ENCODE measurements at places on chromosomes 5 and 9. TPM values are rescaled to one million over a fixed set of nuclear protein-coding genes. Genes with fewer than 3 reads are reported as not detected.

- H3K4me1 ChIP-seq, result no peaks in the 10 kb centered on the region
- H3K4me3 ChIP-seq, result no peak overlapping the region
- H3K27me3 ChIP-seq, result no peaks in the 10 kb centered on the region
- no peak overlapping the region for H3K27ac ChIP-seq
- H3K36me3 ChIP-seq, result no peaks in the 10 kb centered on the region
Measured at GRCh38 chr5:121949885-121950284, 11.9 kb upstream of the SRFBP1 start.

GRCh38 chr5:57167201-57167600 lies 6.7 kb upstream of the GPBP1 start:
- no peaks in the 10 kb centered on the region for H3K27me3 ChIP-seq
- H3K4me1 ChIP-seq, result peaks cover 4% of the 10 kb centered on the region
- DNase-seq, result no peak
- H3K27ac ChIP-seq, result no peak overlapping the region
- H3K4me3 ChIP-seq, result no peak overlapping the region

DNA sequence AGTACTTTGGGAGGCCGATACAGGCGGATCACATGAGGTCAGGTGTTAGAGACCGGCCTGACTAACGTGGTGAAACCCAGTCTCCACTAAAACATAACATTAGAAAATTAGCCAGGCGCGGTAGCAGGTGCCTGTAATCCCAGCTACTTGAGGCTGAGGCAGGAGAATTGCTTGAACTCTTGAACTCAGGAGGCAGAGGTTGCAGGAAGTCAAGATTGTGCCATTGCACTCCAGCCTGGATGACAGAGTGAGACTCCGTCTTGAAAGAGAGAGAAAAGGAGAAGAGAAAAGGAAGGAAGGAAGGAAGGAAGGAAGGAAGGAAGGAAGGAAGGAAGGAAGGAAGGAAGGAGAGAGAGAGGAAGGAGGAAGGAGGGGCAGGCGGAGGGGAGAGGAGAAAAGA lies 45.1 kb downstream of the MYO10 start:
- no peaks in the 10 kb centered on the region for H3K36me3 ChIP-seq
- peaks cover 53% of the 10 kb centered on the region for H3K4me1 ChIP-seq
- H3K4me3 ChIP-seq, result no peak overlapping the region
- no peak for DNase-seq

GRCh38 chr5:12704955-12705354 lies 800.7 kb upstream of the CTNND2 start:
- H3K27me3 ChIP-seq, result no peaks in the 10 kb centered on the region
- no peaks in the 10 kb centered on the region for H3K36me3 ChIP-seq
- no peak overlapping the region for H3K27ac ChIP-seq
- H3K4me3 ChIP-seq, result no peak overlapping the region
- DNase-seq, result peak; percentile 2
- no peaks in the 10 kb centered on the region for H3K4me1 ChIP-seq

- no peaks in the 10 kb centered on the region for H3K4me1 ChIP-seq
- H3K4me3 ChIP-seq, result no peak overlapping the region
- no peaks in the 10 kb centered on the region for H3K36me3 ChIP-seq
- no peak for DNase-seq
- H3K27ac ChIP-seq, result no peak overlapping the region
- peaks cover 38% of the 10 kb centered on the region for H3K27me3 ChIP-seq
Measured at GRCh38 chr5:77590347-77590746, 48.2 kb downstream of the OTP start.

- H3K27me3 ChIP-seq, result no peaks in the 10 kb centered on the region
- H3K27ac ChIP-seq, result no peak overlapping the region
- no peaks in the 10 kb centered on the region for H3K36me3 ChIP-seq
- no peak overlapping the region for H3K4me3 ChIP-seq
- H3K4me1 ChIP-seq, result no peaks in the 10 kb centered on the region
- DNase-seq, result no peak
Measured at GRCh38 chr9:89096807-89097206, 81.8 kb downstream of the SHC3 start.

DNA sequence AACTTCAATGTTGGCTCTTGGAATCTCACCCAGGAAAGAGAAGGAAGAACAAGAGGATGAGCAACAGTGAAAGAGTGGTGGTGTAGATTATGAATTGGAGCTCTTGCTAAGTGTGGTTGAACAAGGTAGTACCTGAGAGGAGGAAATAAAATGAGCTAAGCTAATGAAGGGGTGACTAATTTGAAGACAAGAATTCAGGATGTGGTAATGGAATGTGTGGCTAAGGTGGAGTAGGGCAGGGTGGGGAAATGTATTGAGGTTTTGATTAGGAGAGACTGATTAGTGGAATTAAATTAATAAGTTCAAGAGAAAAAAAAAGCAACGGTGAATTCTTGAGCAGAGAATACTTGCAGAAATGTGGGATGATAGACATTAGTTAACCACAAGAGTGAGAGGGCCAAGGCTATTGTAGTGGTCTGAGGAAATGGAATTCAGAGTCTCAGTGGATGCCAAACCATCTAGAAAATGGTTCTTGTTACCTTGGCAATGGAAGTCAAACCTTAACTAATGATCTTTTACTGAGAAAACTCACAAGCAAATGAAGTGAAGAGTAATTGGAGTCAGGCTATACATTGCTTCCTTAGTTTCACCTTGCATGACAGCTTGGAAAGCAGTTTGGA lies 648.3 kb upstream of the ZNF608 start:
- H3K4me3 ChIP-seq, result no peak overlapping the region
- H3K27ac ChIP-seq, result no peak overlapping the region
- H3K4me1 ChIP-seq, result no peaks in the 10 kb centered on the region
- no peak for DNase-seq
- H3K27me3 ChIP-seq, result no peaks in the 10 kb centered on the region
- H3K36me3 ChIP-seq, result no peaks in the 10 kb centered on the region

CAMK2A gene
- total RNA-seq, result 0.51 TPM

DNA sequence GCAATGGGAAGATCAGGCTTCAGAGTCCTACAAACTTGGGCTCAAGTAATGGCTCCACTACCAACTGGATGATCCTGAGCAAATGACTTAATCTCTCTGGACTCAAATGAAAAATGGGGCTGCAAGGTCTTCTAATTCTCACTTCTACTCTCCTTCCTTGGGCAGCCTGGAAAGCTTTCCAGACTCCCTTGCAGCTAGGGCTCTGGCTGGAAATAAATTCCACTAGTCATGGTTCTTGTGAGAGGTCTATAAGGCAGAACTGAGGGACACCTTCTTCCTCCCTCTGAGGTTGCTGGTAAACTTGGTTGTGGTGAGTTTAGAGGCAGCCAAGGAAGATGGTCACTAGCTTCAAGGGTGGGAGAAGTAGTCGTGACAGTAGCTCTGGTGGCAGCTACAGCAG lies 18.6 kb downstream of the DCANP1 start:
- no peak for DNase-seq
- H3K36me3 ChIP-seq, result no peaks in the 10 kb centered on the region
- H3K4me3 ChIP-seq, result no peak overlapping the region
- no peaks in the 10 kb centered on the region for H3K27me3 ChIP-seq
- no peak overlapping the region for H3K27ac ChIP-seq
- H3K4me1 ChIP-seq, result peaks cover under 1% of the 10 kb centered on the region

DNA sequence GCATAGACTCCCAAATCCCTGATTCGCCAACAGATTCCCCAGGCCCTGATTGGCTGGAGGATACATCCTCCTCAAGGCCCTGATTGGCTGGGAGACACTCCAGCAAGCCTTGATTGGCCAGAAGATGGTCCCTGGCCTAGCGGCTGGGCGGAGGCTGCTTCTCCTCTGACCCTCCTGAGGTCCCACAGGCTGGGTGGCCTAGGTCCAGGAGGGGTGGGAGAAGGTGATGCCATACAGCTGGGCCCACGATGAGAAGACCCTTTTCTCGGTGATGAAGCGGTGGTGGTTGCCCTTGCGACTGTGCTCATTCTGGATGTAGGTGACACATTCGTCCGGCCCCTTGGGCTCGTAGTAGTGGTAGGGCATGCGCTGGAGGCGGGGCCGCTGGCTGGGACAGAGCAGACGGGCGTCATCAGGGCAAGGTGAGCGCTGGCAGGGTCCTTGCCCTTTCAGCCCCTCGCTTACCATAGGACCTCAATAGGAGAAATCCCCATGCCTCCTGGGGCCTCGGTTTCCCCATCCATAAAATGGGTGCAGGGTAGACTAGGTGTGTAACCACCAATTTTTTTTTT lies 9.0 kb upstream of the AK1 start:
- H3K27ac ChIP-seq, result no peak overlapping the region
- peak; percentile 30 for DNase-seq
- no peak overlapping the region for H3K4me3 ChIP-seq
- peaks cover 50% of the 10 kb centered on the region for H3K36me3 ChIP-seq
- H3K27me3 ChIP-seq, result no peaks in the 10 kb centered on the region
- H3K4me1 ChIP-seq, result no peaks in the 10 kb centered on the region

- no peaks in the 10 kb centered on the region for H3K27me3 ChIP-seq
- H3K36me3 ChIP-seq, result no peaks in the 10 kb centered on the region
- no peak for DNase-seq
- H3K27ac ChIP-seq, result no peak overlapping the region
- no peak overlapping the region for H3K4me3 ChIP-seq
Measured at GRCh38 chr9:71626395-71626794, 141.9 kb downstream of the CEMIP2 start.

- no peaks in the 10 kb centered on the region for H3K36me3 ChIP-seq
- H3K4me3 ChIP-seq, result no peak overlapping the region
- H3K27me3 ChIP-seq, result no peaks in the 10 kb centered on the region
- no peak overlapping the region for H3K27ac ChIP-seq
- DNase-seq, result no peak
Measured at GRCh38 chr9:81841333-81841732, 86.9 kb upstream of the SPATA31D4 start.

- no peak overlapping the region for H3K27ac ChIP-seq
- H3K36me3 ChIP-seq, result no peaks in the 10 kb centered on the region
- DNase-seq, result no peak
- H3K4me1 ChIP-seq, result no peaks in the 10 kb centered on the region
Measured at GRCh38 chr5:139904816-139905661, 109.4 kb downstream of the PSD2 start.

GRCh38 chr9:76810377-76810957 lies 46.2 kb downstream of the PCA3 start:
- no peak overlapping the region for H3K27ac ChIP-seq
- H3K27me3 ChIP-seq, result no peaks in the 10 kb centered on the region
- no peaks in the 10 kb centered on the region for H3K36me3 ChIP-seq
- peak; percentile 72 for DNase-seq
- H3K4me1 ChIP-seq, result no peaks in the 10 kb centered on the region
- no peak overlapping the region for H3K4me3 ChIP-seq

DNA sequence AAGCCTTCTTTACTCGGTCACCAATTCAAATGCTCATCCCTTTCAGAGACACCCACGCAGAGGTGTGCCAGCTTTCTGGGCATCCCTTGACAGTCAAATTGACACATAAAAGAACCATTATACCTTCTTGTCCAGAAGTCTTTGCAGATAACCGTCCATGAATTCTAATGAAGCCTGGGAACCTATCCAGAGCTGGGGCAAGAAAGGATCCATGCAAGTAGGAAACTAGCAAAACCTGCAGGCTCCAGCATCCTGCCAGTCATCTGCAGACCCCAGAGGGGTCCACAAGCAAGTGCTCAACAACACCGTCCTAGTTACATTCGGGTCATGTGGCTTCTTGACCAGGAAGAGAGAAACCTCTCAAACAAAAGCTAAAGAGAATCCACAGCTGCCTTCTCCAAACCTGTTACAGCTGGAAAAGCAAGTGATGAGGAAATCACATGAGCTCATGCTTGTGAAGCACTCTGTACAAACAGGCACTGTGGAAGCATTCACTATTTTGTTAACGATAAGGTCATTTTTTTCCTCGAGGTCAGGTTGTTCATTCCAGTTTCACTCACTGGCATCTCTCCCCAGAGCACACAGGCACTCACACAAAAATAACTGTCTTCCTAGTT lies 80.2 kb upstream of the DMRT1 start:
- 0 out of 2 replicates have a peak, but pooled peaks cover 6% of the 10 kb centered on the region for H3K27me3 ChIP-seq
- no peak overlapping the region for H3K4me3 ChIP-seq
- no peak overlapping the region for H3K27ac ChIP-seq
- no peaks in the 10 kb centered on the region for H3K4me1 ChIP-seq
- H3K36me3 ChIP-seq, result no peaks in the 10 kb centered on the region

- H3K4me1 ChIP-seq, result peaks cover 5% of the 10 kb centered on the region
- no peak overlapping the region for H3K27ac ChIP-seq
- DNase-seq, result peak; percentile 81
- H3K36me3 ChIP-seq, result no peaks in the 10 kb centered on the region
- no peak overlapping the region for H3K4me3 ChIP-seq
- no peaks in the 10 kb centered on the region for H3K27me3 ChIP-seq
Measured at GRCh38 chr5:32329395-32329834, 16.7 kb upstream of the MTMR12 start.

GRCh38 chr5:146339715-146340259 lies 1.1 kb downstream of the POU4F3 start:
- no peaks in the 10 kb centered on the region for H3K4me1 ChIP-seq
- 0 out of 2 replicates have a peak overlapping the region, but pooled peaks have one; percentile 43 for H3K4me3 ChIP-seq
- no peak for DNase-seq
- peaks cover 95% of the 10 kb centered on the region for H3K27me3 ChIP-seq
- no peaks in the 10 kb centered on the region for H3K36me3 ChIP-seq

SOWAHA gene
- not detected for total RNA-seq

BTNL8 gene
- not detected for total RNA-seq

- no peak overlapping the region for H3K27ac ChIP-seq
- DNase-seq, result no peak
- no peaks in the 10 kb centered on the region for H3K4me1 ChIP-seq
Measured at GRCh38 chr5:136527311-136527710, 162.0 kb upstream of the TRPC7 start.

GRCh38 chr5:166581826-166582225 lies 1709.6 kb upstream of the WWC1 start:
- no peak overlapping the region for H3K27ac ChIP-seq
- H3K4me3 ChIP-seq, result no peak overlapping the region
- no peaks in the 10 kb centered on the region for H3K36me3 ChIP-seq
- H3K4me1 ChIP-seq, result no peaks in the 10 kb centered on the region
- no peak for DNase-seq
- H3K27me3 ChIP-seq, result no peaks in the 10 kb centered on the region

DNA sequence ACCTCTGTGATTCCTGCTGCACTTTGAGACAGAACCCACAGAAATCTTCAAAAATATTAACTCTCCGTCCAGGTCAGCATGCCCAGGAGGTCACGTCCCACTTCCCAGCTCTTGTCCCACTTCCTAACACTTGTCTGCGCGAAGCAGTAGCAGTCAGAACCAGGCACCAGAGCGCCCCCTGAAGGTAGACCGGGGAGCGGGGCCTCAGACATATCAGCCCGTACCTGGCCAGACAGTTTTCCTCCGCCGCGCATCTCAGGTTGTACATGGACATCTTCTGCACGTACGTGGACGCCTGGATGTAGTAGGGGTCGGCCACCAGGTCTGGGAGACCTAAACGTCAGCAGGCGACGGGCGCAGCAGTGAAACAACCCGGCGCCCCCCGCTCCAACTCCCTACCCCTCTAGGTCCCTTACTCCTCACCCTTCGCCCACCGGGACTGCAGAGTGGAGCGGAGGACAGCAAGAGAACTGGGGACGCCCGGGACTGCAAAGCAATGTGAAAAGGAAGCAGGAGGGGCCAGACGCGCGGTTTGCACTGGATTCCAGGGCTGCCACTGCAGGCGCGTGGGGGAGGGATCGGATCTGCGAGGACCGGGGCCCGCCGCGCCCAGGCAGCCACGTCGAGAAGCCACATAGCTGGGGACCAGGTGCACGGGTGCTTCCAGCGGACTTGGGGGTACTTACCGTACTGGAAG lies 1.2 kb downstream of the LOX start:
- H3K27me3 ChIP-seq, result no peaks in the 10 kb centered on the region
- H3K36me3 ChIP-seq, result peaks cover 44% of the 10 kb centered on the region
- peak overlapping the region; percentile 96 for H3K27ac ChIP-seq

NR5A1 gene
- total RNA-seq, result not detected

IL9 gene
- not detected for total RNA-seq

CER1 gene
- total RNA-seq, result not detected

Data from GM23248 (cell line).